T-cell (primary cell): ENCODE measurements at places on chromosomes 13 and 19. TPM values are rescaled to one million over a fixed set of nuclear protein-coding genes. Genes with fewer than 3 reads are reported as not detected.

- no peak for DNase-seq
These were observed 857.4 kb downstream of the OLFM4 start for GRCh38 chr13:53885997-53886396.

GRCh38 chr19:47514151-47514868 is 553 bp downstream of the NAPA start:
- DNase-seq: no peak

DNA sequence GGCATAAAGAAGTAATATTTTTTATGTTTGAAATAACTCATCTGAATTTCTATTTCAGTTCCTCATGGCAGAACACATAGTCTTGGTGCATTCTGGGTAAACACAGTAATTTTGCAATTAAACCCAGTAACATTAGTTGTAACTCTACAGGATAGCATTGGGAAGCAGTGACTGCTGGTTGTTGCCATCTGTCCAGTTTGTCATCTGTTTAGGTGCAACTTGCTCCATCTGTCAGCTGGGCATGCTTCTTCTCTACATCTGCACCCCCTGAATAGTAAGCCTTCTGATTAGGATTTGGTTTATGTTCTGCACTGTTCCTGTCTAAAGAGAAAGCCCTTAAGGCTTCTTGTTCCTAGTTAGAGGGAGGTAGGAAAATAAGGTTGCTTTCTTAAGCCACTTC is 63.5 kb upstream of the CSNK1A1L start:
- no peak for DNase-seq

DNA sequence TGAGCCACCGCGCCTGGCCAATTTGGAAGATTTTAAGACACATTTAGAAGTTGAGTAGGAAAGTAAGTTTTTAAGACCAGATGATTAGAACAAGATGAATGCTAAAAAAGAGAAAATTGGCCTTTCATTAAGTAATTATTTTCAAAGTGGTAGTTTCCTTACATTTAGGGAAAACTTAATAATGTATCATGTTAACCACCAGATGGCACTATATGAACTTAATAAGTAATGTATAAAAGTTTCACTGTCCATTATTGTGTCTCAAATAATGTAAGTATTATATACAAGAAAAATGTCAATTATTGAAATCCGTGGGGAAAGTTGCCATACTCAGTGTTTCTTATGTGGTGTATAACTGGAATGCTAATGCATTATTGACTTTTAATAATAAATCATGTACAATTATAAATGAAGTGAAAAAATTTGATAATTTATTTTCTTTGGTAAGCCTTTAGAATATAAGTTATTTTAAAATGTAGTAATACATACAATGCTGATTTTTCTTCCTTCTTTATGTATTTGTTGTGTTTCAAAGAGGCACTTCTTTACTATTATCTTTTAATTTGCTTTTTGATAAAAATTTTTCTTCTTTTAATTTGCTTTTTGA is 29.2 kb downstream of the COG6 start:
- no peak for DNase-seq

GRCh38 chr13:77207943-77208342 is 119.0 kb downstream of the MYCBP2 start:
- no peak for DNase-seq

- no peak for DNase-seq
These were observed 109.8 kb downstream of the KL start for GRCh38 chr13:33125821-33126570.

- DNase-seq: no peak
These were observed 283.8 kb downstream of the DCT start for GRCh38 chr13:94195715-94196114.

TUBB4A gene
- 3.3 TPM for total RNA-seq
